ENCODE measurements at places on chromosomes 12 and 14.

GRCh38 chr12:84922693-84923092 lies 10.1 kb upstream of the SLC6A15 start:
- DNase-seq = peak; percentile 77

DNA sequence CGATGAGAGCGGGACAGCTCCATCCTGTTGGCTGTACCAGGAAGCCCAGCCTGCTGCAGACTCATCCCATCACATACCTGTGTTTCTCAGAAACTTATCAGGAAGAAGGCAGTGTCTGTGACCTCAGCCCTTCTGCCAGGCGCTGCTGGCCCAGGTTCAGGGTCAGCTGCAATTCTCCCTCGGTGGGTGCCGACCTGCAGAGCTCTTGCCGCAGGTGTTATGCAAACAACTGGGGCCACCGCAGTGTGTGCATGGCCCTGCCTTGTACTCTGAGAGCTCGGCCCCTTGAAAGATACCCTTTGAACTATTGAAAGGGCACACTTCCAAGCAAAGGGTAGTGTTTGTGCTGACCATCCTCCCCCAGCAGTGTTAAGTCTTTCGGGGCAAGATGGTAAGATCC lies 322.2 kb upstream of the DIO3 start:
- DNase-seq = no peak

DNA sequence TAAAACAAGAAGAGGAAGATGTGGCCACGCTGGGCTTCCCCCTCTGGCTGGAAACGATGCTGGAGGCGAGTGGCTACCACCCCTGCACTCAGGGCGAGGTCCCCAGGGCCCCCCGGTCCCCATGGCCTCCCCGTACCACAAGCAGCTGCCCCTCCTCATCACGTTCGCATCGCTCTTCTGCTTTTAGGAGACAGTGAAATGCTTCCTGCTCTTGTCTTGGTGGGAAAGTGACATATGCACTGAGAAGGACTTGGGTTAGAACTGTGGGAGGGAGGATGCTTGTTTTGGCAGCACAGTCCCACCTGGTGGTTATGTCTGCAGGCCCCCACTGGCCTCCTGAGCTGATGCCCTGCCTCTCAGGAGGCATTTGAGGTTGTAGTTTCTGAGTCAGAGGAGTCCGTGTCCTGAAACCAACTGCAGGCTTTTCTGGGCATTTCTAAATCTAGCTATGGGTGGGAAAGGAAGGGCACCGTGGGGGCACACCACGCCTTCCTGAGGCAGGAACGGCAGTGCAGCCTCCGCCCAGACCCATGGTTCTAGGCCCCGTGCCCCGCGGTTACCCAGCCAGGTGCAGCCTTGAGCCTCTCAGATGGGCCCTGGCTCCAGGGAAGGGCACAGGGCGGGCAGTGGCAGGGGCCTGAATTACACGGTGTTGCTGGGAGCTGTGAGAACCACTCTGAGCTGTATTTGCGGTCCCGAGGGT lies 139.3 kb downstream of the ADGRD1 start:
- DNase-seq = peak; percentile 5

GRCh38 chr14:20614038-20614840 lies 23.1 kb upstream of the RNASE12 start:
- peak; percentile 55 for DNase-seq

GRCh38 chr14:64721391-64721791 lies 17.2 kb downstream of the PLEKHG3 start:
- DNase-seq = no peak

DNA sequence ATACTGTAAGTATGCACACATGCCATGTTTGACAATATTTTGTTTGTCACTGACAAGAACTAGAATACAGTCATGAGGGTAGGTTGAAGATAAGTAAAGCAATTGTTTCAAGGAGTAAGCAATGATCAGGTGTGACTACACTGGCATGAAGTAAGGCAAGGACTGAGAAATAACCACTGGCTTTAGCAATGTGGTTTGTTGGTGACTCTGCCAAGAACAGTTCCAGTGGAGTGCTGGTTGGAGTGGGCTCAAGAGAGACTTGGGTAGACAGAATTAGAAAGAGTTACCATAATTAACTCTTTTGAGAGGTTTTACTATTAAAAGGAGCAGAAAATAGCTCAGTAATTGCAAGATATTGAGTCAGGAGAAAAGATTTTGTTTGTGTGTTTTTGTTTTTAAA lies 129.6 kb downstream of the GTF2A1 start:
- no peak for DNase-seq

GRCh38 chr12:54368025-54368708 lies 3.9 kb upstream of the GPR84 start:
- no peak for DNase-seq

DNA sequence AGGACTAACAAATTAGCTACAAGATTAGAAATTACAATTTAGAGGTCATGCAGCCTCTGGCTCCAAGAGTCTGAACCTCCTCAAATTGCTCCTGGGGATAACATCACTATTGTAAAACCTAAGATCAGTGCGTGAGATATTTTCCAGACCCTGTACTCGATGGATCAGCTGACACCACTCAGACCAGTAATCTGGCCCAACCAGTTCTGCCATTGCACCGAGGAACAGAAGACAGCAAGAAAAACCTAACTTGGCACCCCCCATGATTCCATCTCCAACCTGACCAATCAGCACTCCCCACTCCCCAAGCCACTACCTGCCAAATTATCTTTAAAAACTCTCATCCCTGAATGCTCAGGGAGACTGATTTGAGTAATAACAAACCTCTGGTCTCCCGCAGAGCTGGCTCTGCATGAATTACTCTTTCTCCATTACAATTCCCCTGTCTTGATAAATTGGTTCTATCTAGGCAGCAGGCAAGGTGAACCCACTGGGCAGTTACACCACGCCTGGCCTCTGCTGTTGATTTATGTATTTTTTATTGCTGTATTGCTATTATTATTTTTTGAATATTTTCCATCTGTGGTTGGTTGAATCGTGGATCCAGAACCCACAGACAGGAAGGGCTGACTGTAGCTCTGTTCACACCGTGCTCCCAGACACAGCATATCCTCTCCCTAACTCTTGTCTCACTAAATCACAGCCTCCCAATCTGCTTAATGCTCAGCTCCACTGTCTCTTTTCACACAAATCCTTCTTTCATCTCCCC lies 9.2 kb downstream of the HEBP1 start:
- DNase-seq = no peak

- DNase-seq = no peak
These were observed 167.9 kb upstream of the NTF3 start for GRCh38 chr12:5264006-5264405.

- DNase-seq = peak; percentile 59
These were observed 153.8 kb downstream of the PELI2 start for GRCh38 chr14:56271970-56272369.

GRCh38 chr12:21678959-21679358 lies 21.3 kb upstream of the LDHB start:
- DNase-seq = no peak

- DNase-seq = no peak
These were observed 249.3 kb upstream of the KRR1 start for GRCh38 chr12:75760573-75761294.

DNA sequence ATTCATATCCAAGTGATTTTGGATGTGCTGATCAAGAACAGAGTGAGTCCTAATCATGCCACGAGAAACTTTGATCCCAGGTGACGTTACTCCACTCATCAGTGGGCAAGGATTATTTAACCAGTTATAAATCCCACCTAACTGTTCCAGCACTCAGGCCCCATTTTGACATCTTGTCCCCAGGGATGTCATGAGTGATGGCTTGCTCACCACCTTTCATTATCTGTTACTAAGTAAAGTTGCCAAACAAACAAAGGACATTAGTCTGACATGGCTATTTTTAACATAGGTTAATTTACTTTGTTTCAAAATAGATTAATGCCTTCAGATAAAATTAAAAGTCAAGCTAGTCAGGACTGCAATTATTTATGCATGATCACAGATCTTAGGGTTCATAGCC lies 255.9 kb downstream of the ACSS3 start:
- no peak for DNase-seq

DNA sequence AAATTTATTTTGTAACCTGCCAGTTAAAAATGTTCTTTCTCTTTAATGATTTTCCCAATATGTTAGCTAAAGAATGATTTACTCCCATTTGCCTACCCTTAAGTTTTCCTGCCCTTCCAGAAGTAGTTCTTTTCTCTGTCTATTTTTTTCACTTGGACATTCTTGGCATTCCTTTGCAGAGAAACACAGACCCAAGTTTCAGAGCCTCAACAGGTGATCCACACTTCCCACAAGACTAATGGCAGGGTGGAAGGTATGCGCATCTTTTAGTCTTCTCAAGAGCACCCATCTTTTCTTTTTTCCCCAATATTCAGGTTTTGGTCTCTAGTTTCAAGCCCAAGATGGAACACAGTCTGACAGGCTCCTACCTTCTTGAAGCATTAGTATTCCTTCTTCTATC lies 420.7 kb downstream of the ADAMTS20 start:
- no peak for DNase-seq

- no peak for DNase-seq
These were observed 465.4 kb downstream of the RMST start for GRCh38 chr12:97927977-97928376.

- no peak for DNase-seq
These were observed 16.7 kb downstream of the LGR5 start for GRCh38 chr12:71456316-71456715.

GRCh38 chr12:22821985-22822384 lies 197.0 kb downstream of the ETNK1 start:
- no peak for DNase-seq

DNA sequence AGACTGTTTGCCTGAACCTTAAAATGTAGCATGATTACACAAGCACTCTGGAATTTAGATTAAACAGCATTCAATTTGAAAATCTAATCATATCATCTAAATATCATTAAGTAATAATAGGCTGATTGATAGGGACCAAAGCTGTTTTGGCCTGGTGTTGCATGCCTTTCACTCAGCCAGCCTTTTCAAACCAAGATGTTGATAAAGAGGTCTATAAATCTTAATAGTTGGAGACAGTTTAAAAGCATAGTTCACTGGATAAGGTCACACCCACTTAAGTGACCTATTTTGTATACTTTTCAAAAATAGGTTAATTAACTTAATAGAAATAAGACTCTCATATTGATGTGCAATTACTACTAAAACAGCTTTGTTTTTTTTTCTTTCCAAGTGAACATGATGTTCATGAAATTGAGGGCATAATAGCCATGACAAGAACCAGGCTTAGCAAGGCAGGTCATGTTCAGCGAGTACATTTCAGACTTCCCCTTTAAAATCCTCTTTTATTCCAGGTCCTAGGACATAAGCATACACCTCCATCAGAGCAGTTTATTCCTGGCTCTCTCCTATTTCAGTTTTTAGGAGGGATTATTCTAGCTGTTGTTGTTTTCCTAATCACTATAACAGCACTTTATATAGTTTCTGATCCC lies 349.0 kb downstream of the RAD51B start:
- DNase-seq = no peak

DNA sequence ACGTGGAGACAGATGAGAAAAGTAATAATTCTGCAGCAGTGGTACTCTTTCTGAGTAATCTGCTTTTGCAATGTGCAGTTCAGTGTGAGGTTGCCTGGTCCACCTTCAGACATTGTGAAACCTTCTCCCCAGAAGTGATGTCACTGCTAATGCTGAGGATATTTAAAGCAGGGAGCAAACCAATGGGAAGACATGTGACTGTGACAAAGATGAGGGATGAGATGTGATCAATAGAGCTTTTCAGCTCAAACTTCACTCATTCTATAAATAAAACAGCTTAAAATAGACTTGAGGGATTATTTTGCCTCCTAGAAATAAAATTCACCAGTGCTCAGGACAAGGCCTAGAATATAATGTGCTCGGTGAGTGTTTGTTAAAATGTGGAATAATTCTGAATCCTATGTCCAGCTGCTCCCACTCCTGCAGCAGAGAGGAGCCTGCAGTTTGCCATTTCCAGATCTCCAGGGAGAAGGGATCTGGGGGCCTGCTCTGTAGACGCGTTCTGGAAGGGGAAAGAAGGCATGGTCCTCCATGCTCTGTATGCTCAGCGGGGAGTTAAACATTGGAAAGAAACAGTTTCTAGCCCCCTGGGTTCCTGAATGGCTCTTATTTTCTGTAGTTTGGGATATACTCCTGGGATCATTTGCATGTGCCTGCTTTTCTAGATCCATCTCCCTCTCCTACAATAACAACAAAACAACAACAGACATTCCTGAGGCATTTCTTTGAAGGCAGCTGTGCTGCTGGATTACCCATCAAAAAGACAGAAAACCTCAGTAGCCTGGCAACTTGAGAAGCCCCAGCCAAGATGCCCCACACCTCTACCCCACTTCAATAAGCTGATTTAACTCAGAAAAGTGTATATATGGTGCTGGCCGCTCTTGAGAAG lies 8.9 kb downstream of the SLC7A8 start:
- peak; percentile 79 for DNase-seq

GRCh38 chr12:52873832-52874572 lies 25.2 kb upstream of the KRT78 start:
- DNase-seq = peak; percentile 90

GRCh38 chr12:121495746-121496145 lies 85.1 kb downstream of the KDM2B start:
- no peak for DNase-seq

DNA sequence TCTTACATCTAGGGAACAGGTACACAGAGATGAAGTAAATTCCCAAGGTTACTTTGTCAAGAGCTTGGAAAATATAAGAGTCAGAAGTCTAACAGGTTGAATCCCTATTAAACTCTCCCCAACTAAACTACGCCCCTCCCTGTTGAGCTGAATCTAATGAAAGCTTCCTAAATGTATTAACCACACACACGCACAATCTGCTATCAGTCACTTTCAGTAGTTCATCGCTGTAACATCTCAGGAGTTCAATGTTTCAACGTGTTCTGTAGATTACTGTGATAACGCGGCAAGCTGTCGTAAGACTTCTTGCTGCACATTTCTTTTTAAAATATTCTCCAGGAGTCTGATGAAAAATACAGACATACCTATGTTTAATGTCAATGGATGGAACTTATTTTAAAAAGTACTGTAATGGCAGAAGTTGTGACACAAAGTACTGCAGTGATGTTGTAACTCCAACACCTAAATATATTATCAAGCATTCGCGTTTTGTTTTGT lies 612 bp upstream of the SLC25A3 start:
- DNase-seq = no peak

DNA sequence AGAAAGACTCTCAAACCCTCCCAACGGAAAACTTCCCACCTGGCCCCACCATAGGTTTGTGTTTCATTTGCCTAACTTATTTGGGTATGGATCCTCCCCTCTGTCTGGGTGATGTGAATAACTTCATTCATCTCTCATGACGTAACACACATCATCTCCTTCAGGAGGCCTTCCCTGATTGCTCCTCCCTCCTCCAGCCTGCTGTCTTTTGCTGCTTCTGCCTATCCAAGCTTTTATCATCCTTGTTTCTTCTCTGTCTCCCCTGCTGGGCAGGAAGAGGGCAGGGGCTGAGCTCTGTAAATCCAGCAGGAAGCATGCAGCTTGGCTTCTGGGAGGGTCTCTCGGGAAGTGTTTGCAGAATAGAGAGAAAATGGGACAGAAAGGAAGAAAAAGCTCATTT lies 766.0 kb upstream of the TBX3 start:
- no peak for DNase-seq

GRCh38 chr14:100524233-100524932 lies 62.8 kb downstream of the BEGAIN start:
- no peak for DNase-seq

GRCh38 chr12:99619389-99620158 lies 28.0 kb upstream of the GARIN6 start:
- peak; percentile 27 for DNase-seq

All from bronchial epithelial cell (primary cell).